HEK293T (cell line): ENCODE measurements at places on chromosomes 5 and 9.
A peak's percentile ranks its signal among the peaks of the same experiment; 100 is the strongest.

- no peak for DNase-seq
These were observed 136.1 kb downstream of the GAPVD1 start for GRCh38 chr9:125397736-125398135.

- no peak for DNase-seq
These were observed 109.7 kb downstream of the TRIO start for GRCh38 chr5:14252793-14253192.

DNA sequence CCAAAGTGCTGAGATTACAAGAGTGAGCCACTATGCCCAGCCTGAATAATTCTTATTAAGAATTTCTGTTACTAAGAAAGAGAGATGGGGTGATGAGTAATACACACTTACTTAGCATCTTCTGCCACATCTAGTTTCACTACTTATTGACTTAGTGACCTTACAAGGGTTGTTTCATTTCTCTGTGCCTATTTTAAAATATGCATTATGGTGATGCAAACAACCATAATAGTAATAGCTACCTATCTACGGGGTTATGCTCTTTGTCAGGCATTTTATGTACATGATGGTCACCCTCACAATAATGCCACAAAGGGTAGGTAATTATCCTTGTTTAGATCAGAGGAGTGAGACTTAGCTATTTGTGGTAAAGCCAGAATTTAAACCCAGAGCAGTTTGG lies 499.0 kb upstream of the SGCD start:
- DNase-seq, result no peak

DNA sequence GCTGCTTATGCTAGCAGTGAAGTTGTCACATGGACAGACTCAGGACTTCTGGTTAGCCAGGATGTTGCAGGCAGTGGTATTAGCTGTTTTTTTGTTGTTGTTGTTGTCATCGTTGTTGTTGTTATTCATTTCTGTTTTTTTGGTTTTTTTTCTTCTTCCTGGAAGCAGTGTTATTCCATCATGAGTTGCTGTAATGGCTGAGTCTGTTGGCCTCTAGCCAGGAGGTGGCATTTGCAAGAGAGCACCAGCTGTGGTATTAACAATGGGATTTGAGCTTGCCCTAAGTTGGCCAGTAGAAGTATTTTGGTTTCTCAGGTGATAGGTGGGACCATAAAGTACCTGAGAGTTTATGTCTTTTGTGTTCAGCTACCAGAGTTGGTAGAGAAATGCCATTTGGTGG lies 561.1 kb downstream of the KCTD16 start:
- DNase-seq, result no peak

- DNase-seq, result no peak
These were observed 57.7 kb upstream of the NXNL2 start for GRCh38 chr9:88477300-88477751.

DNA sequence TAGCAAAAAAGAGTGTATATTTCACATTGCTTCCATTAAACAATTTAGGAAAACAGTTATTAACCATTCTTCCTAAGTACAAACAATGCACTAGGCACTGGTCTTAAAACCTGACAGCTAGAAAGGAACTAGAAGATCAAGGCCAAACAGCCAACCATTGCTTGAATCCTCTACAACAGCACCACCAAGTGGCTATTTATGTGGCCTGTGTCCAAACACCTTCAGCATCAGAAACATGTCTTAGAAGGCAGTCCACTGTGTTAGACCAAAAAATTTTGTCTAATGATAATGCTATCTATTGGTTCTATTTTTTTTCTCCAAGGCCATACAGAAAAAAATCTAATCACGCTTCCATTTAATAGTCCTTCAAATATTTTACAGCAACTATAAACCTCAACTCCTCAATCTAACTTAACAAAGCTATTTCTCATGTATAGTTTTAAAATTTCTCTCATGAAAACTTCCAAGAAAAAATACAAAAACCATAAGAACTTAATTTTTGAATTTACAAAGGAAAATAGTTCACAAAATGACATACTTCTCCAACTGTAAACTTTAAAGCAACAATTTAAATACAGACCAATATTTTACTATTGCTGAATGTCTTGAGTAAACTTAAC lies 36.1 kb downstream of the CAAP1 start:
- DNase-seq, result peak; percentile 56

- no peak for DNase-seq
These were observed 137.0 kb downstream of the MRPL36 start for GRCh38 chr5:1662559-1663085.

- no peak for DNase-seq
These were observed 14.9 kb upstream of the TMEM252 start for GRCh38 chr9:68555437-68556150.

DNA sequence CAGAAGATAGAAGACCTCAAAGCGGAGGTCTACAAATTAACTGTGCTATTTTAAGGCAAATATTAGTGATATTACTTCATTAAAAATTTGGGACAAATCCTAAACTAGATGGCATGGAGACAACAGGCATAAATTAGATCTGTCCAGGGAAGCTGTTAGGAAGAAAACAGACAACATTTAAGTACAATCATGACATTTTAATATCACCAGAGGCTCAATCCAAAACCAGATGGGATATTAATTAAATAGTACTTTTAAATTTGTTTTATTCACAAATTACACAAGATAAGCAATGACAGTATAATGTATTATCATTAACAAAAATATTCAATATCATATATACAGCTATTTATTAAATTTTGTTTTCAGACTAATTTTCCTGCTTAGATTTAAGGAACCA lies 161.1 kb downstream of the AP3B1 start:
- no peak for DNase-seq

DNA sequence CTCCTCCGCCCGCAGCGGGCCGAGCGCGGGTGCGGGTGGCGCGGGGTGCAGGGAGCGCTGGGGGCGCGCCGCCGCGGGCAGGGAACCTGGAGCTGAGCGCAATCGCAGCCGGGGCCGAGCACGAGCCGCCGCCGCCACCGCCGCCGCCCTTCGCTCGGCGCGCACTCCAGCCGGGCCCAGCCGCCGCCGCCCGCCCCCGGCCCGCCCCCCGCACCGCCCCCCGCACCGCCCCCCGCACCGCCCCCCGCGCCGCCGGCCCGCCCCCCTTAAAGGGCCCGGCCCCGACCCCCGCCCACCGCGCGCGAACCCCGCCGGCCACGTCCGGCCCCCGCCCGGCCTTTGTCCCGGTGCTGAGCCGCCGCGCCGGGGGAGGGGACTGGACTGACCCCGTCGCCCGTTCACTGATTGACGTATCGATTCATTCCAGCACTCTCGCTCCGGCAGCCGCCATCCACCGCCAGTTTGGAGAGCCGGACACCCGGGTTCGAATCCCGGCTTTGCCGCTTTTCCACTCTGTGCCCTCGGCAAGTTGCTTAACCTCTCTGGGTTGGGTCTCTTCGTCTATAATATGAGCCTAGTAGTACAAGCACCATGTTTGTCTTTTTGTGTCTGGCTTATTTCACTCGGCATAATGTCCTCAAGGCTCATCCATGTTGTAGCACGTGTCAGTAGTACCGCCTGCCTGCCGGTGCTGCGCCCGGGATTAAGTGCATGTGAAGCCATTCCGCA lies at the start of gene SH3PXD2B:
Gene SH3PXD2B, minus strand, starts transcription at position 168 of the 729 bp plus-strand sequence. CDS start 173 bp downstream, outside the sequence.
- peak; percentile 83 for DNase-seq
